ENCODE measurements at places on chromosomes 5 and 9. TPM values are rescaled to one million over a fixed set of nuclear protein-coding genes. Genes with fewer than 3 reads are reported as not detected.

Gene SLC25A2
- total RNA-seq, result 0.16 TPM

Gene SLC6A7
- not detected for total RNA-seq

Gene TMC1
- not detected for total RNA-seq

Gene PHF24
- total RNA-seq, result 0.19 TPM

Gene SLC27A6
- total RNA-seq, result 82.3 TPM

Gene PCDHA7
- not detected for total RNA-seq

Gene GZMA
- total RNA-seq, result 1.0 TPM

Gene MEIKIN
- not detected for total RNA-seq

Gene PSAT1
- 0.83 TPM for total RNA-seq

Gene PTPN3
- 38.6 TPM for total RNA-seq

Gene GLDC
- total RNA-seq, result not detected

Gene RASGRF2
- total RNA-seq, result 6.4 TPM

Gene TXNDC8
- not detected for total RNA-seq

Gene GFI1B
- total RNA-seq, result not detected

Gene ENHO
- total RNA-seq, result 0.48 TPM

Gene COQ4
- 29.5 TPM for total RNA-seq

Gene TRIM36
- 0.19 TPM for total RNA-seq

Gene PCDHA1
- total RNA-seq, result not detected

Gene PTAR1
- total RNA-seq, result 22.5 TPM

Gene ABLIM3
- total RNA-seq, result 131 TPM

Gene LHX2
- not detected for total RNA-seq

Gene ALDH1B1
- total RNA-seq, result 16.8 TPM

Gene NKD2
- 2.8 TPM for total RNA-seq

Gene BHMT2
- 10.0 TPM for total RNA-seq

Gene STC2
- total RNA-seq, result 9.6 TPM

Gene FOCAD
- 28.7 TPM for total RNA-seq

Gene CDC42SE2
- 9.3 TPM for total RNA-seq

Gene F12
- not detected for total RNA-seq

Gene CNTFR
- 7.8 TPM for total RNA-seq

Gene CDC25C
- total RNA-seq, result 0.16 TPM

Gene PCDHGC4
- total RNA-seq, result 3.0 TPM

Gene AGXT2
- not detected for total RNA-seq

Gene DMRTA1
- total RNA-seq, result 0.97 TPM

Gene STPG3
- total RNA-seq, result 1.3 TPM

Gene PCDHB12
- 1.0 TPM for total RNA-seq

Gene SPINK4
- not detected for total RNA-seq

Gene DMRT3
- not detected for total RNA-seq

Gene IFNB1
- total RNA-seq, result not detected

Gene ASPN
- 4.8 TPM for total RNA-seq

Gene ZNF474
- not detected for total RNA-seq

Gene TPD52L3
- total RNA-seq, result not detected

Gene HAVCR2
- total RNA-seq, result 2.6 TPM

Gene PSIP1
- total RNA-seq, result 21.1 TPM

Gene F2RL1
- 0.62 TPM for total RNA-seq

Gene SLIT3
- total RNA-seq, result 12.5 TPM

Gene FAM53C
- total RNA-seq, result 27.9 TPM

Gene SUSD3
- total RNA-seq, result 0.56 TPM

Gene AFF4
- 26.8 TPM for total RNA-seq

Gene ALDH1A1
- 19.8 TPM for total RNA-seq

Gene TAF11L10
- not detected for total RNA-seq

Gene OR1J4
- total RNA-seq, result not detected

Gene ARSI
- 0.38 TPM for total RNA-seq

Gene SRD5A1
- 2.1 TPM for total RNA-seq

Gene PDE8B
- total RNA-seq, result 0.62 TPM

Gene SHROOM1
- 3.6 TPM for total RNA-seq

Gene GLRA1
- not detected for total RNA-seq

Gene POLK
- 20.6 TPM for total RNA-seq

Gene WWC1
- 1.8 TPM for total RNA-seq

Gene NR4A3
- 3.7 TPM for total RNA-seq

Gene PPIC
- 43.6 TPM for total RNA-seq

Data from Right ventricle myocardium superior (tissue), 1 donor.